ENCODE measurements at places on chromosomes 12 and 14. TPM values are rescaled to one million over a fixed set of nuclear protein-coding genes. Genes with fewer than 3 reads are reported as not detected.

OTUB2 gene
- polyA plus RNA-seq, result 3.9 TPM

MAX gene
- polyA plus RNA-seq, result 52.2 TPM

TAMALIN gene
- 7.4 TPM for polyA plus RNA-seq

PLEK2 gene
- 19.0 TPM for polyA plus RNA-seq

DNAJC22 gene
- 0.02 TPM for polyA plus RNA-seq

RHOJ gene
- 2.6 TPM for polyA plus RNA-seq

ABCD2 gene
- 0.04 TPM for polyA plus RNA-seq

GPR137C gene
- polyA plus RNA-seq, result 0.11 TPM

FGF23 gene
- polyA plus RNA-seq, result not detected

IL22 gene
- polyA plus RNA-seq, result 0.36 TPM

ERBB3 gene
- 102 TPM for polyA plus RNA-seq

LBHD2 gene
- polyA plus RNA-seq, result not detected

Data from esophagus (tissue), 2 donors.